ENCODE measurements at places on chromosomes 4 and X.
A peak's percentile ranks its signal among the peaks of the same experiment; 100 is the strongest.

DNA sequence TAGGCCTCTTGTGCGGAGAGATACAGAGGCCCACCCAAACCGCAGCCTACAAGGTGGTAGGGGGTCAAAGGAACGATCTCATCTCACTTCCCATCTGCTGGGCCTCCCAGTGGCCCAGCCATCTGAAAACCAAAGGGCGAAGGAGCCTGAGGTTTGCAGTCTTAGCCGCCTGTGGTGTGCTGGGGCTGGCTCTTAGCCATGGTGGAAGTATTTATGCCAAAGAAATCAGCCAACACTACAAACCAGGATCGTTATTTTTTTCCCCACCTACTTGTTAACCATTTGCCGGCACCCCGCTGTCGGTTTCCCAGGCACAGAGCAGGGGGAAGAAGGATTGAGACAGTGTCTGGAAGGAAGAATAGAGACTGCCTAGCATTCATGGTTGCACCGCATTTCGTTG lies 30.9 kb upstream of the CDKL5 start:
- DNase-seq = no peak

DNA sequence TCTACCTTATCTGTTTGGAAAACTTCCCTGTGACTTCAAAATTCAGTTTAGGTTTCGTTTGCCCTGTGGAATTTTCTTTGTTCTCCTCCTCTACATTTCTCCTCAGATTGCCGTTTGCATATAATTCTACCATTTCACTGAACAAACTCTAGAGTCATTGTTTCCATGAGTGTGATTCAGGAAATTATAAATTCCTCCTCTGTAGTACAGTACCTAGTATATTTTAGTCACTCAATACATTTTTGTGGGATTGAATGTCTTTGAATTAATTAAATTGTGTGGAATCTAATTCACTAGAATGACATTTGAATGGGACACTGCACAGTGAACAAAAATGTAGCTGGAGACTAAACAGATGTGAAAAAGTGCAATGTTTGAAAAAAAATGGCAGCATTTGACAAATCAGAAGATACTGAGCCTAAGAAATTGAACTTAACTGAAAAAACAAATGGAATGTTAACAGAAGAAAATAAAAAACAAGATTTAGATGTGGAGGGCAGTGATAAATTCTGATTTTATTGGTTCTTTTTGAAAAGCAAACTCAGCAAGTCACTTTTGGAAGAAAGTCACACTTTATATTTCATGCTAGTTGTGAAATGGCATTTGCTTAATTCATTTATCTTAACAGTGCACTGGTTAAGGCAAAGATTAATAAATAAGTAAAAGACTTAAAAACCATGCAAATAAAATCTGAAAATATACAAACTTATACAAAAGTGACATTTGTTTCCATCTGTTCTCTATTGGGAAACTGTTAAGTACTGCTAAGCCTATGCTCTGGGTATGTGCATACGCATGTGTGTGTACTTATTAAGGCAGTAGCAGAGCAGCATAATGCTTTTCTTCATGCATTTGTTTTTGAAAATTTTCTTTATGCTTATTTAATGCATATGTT lies 512.3 kb downstream of the FAT4 start:
- no peak for DNase-seq

GRCh38 chr4:8146157-8146556 lies 12.5 kb downstream of the ABLIM2 start:
- no peak for DNase-seq

DNA sequence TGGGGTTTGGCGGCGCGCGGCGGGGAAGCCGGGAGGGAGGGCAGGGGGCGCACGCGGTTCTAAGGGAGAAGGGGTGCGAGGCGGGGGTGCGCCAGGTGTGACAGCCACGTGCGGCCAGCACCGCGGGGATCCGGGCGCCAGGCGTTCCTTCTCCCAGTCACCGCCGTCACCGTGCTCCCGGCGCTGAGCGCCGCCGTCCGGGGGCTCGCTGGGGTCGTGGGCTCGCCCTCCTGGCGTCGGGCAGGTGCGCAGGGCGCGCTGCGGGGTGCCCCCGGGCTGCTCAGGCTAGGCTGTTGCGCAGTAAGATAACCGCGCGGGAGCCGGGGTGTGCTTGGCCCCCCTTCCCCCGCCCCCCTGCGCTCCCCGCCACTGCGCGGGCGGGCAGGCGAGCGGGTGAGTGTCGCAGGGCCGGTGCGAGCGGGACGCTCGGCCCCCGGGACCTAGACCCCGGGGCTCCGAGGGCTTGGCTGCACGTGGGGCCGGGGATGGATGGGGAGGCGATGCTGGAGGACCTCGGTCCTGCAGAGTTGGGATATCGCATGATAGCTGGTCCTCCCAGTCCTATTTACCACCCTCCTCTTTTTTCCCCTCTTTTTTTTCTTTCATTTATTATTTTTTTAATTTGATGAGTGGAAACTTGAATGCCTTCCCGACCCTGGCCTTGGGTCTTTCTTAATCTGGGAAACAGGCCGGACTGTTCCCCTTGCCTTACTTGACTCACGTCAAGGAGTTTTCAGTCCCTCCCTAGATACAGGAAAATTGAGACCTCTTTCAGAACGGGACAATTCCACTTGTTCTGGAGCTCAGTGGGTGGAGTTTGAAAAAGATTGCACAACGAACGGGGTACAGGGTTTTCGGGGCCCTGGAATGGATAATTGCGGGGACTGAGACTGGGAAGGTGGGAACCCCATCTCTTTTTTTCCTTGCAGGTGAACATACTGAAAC lies 797 bp downstream of the TXLNG start:
- peak; percentile 40 for DNase-seq

GRCh38 chr4:122744229-122744628 lies 11.7 kb downstream of the BBS12 start:
- peak; percentile 13 for DNase-seq

- no peak for DNase-seq
Measured at GRCh38 chrX:14927401-14927800, 54.2 kb downstream of the MOSPD2 start.

DNA sequence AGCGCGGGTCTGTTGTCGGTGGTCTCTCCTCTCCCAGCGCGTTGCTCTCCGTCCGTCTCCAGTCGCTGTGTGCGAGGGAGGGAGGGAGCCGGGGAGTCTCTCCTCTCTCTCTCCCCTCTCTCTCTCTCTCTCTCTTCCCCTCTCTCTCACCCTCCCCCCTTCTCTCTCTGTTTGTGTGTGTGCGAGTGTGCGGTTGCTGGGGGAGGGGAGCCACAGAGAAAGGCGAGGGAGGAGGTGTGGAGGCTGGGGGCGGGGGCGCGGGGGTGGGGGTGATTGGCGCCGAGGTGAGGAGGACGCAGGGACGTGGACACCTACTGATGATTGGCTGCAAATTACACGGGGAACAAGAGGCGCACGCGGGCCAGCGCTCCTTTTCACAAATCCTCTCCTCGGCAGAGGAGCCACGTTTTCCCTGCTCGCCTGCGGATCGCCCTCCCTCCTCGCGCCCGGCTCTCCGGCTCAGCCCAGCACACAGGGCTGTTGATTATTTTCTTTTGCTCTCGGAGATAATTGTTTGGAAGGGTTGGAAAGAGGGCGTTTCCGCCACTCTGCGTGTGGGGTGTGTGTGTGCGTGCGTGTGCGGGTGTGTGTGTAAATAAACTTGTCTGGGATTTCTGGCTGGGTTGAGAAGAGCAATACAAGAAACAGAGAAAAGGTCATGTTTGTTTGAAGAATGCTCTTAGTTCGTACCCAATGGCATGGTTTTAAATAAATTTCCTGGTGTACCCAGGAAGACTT lies at the start of gene CXXC4:
TSS of gene CXXC4 (minus strand) at position 73 of the 738 bp plus-strand sequence. CDS start 3,092 bp downstream, outside the sequence.
- peak; percentile 58 for DNase-seq

DNA sequence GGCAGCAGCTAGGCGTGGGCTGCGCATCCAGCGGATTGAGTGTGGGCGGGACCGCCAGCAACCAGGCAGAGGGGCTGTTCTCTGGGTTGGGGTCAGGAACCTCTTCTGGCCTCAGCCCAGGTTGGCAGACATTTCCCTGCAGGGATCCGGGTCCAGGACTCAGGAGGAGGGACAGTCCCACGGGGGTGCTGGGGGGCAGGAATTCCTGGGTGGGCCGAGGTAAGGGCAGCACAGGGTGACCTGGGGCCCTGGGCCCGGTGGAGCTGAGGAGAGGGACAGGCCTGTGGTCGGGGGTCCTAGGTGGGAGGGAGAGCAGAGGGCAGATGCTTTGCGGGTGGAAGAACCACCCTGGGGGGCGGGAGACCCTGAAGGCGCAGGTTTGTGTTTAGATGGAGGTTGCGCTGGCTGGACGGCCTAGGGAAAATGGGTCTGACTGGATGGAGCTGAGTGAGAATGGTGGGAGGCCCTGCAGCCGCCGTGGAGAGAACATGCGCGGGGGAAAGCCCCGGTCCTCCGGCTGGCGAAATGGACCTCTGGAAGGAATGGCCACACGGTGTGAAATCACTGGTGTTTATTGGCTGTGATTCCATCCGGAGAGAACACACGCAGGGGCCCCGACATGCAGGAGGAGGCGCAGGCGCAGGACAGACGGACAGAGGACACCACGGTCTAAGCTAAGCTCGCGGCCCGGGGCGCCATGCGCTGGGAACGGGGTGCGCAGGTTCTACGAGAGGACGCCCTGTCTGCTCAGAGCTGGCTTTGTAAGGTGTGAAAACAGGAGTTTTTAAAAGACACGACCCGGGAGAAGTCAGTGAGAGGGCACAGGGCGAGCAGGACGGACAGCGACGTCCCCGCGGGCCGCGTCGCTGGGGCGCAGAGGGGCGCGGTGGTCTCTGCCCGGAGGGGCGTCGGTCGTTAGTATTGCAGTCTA lies 41.3 kb downstream of the CPLX1 start:
- DNase-seq = no peak

GRCh38 chr4:142474398-142475087 lies 371.6 kb downstream of the INPP4B start:
- DNase-seq = peak; percentile 45

- DNase-seq = peak; percentile 68
Measured at GRCh38 chr4:15805583-15806517, 27.7 kb downstream of the CD38 start.

- no peak for DNase-seq
Measured at GRCh38 chrX:153793291-153793690, 884 bp downstream of the IDH3G start.

DNA sequence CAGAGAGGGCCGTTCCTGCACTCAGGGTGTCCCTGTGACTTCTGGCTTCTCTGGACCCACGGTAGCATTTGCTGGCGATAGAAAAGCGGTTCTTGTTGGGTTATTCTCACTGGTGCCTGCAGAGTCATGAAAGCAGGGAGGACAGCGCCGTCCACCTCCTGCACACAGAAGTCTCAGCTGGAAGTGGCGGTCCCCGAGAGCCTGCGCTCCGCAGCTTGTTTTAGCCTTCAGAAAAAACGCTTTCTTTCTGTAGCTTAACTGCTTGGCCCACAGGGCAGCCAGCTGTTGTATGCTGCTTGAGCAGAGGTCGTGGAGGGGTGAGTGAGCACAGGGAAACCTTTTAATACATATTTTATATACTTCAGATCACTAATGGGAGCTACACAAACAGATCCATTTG lies 400.7 kb upstream of the FAT1 start:
- no peak for DNase-seq

DNA sequence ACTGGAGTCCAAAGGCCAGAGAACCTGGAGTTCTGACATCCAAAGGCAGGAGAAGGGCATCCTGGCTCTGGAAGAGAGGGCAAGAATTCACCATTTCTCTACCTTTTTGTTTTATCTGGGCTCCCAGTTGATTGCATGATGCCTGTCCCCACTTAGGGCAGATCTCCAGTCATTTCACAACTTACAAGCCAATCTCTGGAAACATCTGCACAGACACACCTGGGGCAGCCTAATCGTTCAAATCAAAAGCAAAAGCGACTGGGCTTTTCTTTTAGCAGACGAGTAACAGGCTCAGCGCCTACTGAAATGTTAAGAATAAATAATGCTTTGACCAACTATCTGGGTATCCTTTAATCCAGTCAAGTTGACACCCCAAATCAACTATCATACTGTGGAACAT lies 136.0 kb upstream of the NPY2R start:
- DNase-seq = no peak

GRCh38 chrX:138709886-138710791 lies 1.4 kb downstream of the FGF13 start:
- DNase-seq = no peak

DNA sequence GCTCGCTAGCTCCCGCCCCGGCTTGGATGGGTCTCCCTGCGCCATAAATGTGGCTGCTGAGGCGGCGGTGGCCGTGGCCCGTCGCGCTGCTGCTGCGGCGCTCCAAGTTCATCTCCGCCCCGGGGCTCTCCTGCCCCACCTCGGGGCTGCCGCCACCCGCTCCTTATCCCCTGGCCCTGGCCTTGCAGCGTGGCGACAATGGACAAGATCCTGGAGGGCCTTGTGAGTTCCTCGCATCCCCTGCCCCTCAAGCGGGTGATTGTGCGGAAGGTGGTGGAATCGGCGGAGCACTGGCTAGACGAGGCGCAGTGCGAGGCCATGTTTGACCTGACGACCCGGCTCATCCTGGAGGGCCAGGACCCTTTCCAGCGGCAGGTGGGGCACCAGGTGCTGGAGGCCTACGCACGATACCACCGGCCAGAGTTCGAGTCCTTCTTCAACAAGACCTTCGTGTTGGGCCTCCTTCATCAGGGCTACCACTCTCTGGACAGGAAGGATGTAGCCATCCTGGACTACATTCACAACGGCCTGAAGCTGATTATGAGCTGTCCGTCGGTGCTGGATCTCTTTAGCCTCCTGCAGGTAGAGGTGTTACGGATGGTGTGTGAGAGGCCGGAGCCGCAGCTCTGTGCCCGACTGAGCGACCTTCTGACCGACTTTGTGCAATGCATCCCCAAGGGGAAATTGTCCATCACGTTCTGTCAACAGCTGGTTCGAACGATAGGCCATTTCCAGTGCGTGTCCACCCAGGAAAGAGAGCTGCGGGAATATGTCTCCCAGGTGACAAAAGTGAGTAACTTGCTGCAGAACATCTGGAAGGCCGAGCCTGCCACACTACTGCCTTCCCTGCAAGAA lies 763 bp downstream of the USP38 start:
- DNase-seq = no peak

DNA sequence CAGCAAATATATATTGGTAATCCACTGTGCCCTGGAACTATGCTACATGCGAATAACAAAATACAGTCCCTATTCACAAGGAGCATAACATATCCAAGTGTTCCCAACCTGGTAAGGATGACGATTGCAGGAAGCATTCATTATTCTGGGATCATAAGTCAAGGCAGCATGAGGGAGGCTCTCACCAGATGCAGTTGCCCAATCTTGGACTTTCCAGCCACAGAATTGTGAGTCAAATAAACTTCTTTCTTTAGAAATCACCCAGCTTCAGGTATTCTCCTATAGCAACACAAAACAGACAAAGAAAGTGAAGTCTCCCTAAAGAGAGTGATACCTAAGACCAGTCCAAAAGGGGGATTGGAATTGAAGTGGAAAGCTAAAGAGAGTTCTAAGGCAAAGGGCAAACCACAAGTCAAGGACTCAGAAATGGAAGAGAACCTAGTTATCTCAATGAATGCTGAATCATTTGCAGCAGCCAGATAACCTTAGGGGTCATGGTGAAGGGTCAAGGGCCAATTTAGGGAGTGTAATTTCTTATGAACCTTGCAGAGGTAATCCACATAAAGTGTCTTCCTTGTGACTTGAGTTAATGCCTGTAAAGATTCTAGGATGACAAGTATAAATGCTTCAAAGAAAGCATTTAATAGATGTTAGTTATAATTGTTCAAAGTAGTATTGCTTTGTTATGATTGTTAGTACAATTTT lies 103.1 kb upstream of the PCDH7 start:
- DNase-seq = no peak

Data from CD4-positive, alpha-beta T cell treated with Interferon alpha-2 for 1 hour (primary cell).